Cerebellum (tissue), 4 donors: ENCODE measurements at places on chromosomes 1 and 21.
A peak's percentile ranks its signal among the peaks of the same experiment; 100 is the strongest.

DNA sequence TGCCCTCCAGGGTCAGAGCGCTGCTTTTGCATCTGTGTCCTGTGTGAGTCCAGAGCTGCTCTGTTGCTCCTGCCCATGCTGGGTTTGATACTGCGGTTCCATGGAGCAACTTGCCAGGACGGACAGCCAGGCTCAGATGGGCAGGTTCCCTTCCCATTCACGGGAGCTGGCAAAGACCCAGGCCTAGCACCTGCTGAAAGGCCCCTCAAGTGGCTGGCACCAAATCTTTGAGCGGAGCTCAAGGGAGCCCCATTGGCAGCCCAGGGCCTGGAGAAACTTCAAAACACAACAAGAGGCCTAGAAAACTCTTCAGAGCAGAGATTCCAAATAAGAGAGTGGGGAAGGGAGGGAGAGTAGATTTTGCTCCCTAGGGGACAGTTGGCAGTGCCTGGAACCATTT is 97.2 kb downstream of the ACTL8 start:
- DNase-seq: peak; percentile 44

DNA sequence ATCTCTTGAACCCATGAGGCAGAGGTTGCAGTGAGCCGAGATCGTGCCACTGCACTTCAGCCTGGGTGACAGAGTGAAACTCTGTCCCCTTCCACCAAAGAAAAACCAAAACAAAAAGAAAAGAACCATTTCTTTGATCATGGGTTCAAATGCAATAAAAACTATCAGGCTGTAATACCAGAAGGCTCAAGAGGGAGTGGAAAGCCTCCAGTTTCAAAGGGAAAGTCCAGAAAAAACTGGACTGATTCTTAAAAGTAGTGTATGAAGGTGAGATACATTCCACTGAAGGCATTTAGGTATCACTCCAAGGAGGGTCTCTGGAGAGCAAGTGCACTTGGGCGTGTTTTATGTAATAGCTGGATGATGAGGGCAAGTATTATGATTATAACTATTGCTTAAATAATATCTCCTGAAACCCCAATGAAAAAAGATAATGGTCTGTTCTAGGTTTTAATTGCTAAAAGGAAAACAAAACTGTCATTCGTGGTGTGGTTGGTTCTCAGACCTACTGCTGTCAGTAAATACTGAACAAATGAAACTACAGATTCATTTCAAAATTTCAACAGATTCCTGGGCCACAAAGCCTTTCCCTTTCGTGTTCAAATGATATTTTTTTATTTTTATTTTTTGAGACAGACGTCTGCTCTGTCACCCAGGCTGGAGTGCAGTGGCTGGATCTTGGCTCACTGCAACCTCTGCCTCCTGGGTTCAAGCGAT is 6.0 kb upstream of the CAMTA1 start:
- no peak for DNase-seq

- DNase-seq: no peak
Measured at GRCh38 chr1:30314591-30314990, 408.8 kb downstream of the MATN1 start.

- DNase-seq: no peak
Measured at GRCh38 chr1:230509281-230509977, 83.3 kb upstream of the PGBD5 start.

- DNase-seq: no peak
Measured at GRCh38 chr1:43221797-43222196, 48.0 kb upstream of the TMEM125 start.

DNA sequence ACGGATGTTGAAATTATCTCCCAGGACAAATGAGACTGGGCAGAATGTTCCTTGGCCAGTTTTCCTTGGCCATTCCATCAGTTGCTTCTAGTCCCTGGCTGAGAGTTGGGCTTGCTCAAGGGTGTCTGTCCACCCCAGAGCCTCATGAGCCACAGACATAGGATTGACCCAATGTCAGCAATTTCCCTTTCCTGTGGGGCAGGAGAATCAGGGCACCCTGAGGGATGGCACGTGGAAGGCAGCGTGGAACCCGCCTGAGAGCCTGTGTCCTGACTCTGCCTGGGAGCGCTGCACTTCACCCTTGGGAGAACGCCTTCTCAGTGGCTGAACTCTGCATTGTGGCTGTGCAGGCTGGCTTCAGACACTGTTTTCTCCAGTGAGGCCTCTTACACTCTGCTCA is 71.3 kb upstream of the B3GALNT2 start:
- no peak for DNase-seq

DNA sequence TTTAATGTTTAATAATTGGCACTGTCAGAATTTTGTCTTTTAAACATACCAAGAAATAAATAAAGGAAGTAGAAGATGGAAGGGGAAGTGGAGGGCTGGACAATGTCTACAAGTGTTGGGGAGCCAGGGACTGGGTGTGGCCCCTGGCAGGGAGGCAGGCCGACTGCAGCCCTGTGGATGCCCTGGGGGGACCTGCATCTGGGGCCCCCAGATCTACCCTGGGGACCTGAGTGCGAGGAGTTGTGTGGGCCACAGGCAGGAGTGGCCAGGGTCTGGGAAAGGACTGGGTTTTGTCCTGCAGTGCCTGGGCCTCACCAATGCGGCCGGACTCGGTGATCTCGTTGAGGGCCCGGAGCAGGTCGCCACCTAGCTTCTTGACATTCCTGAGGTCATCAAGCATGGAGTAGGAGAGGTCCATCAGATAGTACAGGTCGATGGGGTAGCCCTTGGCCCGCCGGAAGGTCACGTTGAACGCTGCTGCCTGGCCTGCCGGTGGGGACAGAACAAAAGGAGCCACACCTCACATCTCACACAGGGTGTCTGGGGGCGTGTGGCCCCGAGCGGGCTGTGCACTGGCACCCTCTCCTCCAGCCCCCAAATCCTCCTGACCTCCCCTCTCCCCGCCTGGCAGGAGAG is 17.5 kb downstream of the ITGB2 start:
- no peak for DNase-seq

GRCh38 chr1:90356991-90357390 is 360.1 kb downstream of the BARHL2 start:
- DNase-seq: no peak

- DNase-seq: no peak
Measured at GRCh38 chr1:13549521-13549920, 34.1 kb upstream of the PDPN start.

- DNase-seq: no peak
Measured at GRCh38 chr1:32485554-32486255, 20.8 kb downstream of the ZBTB8B start.
